ENCODE measurements at places on chromosomes 11 and 22. TPM values are rescaled to one million over a fixed set of nuclear protein-coding genes. Genes with fewer than 3 reads are reported as not detected.

DNA sequence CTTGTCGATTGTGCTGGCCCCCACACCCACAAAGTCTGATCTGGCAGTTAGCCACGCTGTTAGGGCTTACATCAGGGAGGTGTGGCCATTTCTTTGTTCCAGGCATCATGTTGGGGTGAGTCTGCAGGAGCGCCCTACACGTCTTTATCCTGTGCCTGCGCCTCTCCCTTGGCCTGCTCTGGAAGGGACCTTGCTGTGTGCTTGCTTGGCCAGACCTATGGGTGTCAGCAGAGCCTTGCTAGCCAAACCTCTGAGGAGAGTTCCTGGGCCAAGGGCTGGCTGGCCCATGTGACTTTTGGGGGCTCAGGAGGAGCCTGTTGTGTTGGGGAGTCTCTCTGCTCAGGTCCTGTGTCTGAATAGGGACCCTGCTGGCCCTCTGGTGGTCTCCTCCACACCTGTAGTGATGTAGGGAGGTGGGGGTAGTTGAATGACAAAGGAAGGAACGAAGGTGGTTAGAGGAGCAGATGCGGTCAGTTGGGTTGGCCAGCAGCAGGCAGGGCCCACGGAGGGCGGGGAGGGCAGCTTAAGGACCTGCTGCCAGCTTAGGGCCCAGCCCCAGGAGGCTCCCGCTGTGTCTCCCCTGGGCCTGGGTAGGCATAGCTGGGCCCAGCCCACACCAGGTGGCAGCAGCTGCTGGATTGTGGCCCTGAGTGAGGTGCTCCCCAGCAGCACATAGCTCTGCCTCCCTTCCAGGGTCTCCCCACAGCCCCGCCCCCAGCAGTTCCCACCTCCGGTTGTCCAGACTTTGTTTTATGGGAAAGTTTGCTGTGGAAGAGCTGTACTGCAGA is 7.9 kb downstream of the PPIL2 start:
- DNase-seq, result no peak

DNA sequence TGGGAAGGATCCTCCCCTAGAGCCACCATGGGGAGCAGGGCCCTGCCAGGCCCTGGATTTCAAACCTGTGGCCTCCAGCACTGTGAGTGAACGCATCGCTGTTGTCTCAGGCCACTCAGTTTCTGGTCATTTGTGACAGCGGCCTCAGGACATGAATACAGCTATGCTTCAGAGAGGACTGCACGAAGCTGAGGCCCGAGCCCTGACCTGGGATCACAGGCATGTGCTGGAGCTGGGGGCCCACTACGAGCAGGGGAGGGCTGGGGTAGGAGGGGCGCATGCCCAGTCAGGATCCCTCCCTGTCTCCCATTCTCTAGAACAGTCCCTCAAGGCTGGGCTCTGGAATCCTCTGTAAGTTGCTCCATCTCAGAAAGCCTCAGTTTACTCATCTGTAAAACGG is 242.1 kb downstream of the CTTN start:
- DNase-seq, result no peak

DNA sequence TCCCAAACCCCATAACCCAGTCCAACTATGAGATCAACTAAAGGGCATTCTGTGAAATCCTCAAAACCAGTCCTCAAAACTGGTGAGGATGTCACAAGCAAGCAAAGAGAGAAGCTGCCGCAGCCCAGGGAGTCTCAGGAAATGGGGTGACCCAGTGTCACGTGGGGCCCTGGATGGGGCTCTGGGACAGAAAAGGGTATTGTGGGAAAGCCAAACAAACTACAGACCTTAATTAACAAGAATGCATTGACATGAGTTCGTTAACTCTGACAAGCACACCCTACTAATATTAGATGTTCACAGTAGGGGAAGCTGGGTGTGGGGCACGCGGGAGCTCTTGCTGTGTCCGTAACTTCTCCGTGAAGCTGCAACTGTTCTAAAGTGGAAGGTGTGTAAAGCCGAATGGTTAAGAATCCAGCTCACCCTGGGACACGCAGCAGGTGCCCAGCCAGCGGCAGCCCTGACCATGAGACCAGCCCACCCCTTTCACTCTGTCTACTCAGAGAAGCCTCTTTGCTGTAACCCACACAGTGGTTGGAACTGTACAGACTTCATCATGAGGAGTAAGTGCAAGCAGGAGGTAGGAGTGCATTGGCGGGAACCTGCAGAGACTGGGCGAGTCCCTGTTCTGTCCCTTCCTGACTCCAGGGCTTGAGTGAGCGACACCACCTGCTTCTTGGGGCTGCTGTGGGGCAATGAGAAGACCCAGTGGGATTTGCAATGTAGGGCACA is 17.9 kb downstream of the LINC01488 start:
- DNase-seq, result no peak

- DNase-seq, result peak; percentile 75
Measured at GRCh38 chr22:20080445-20080775, 369 bp downstream of the DGCR8 start.

- DNase-seq, result peak; percentile 33
Measured at GRCh38 chr22:41048791-41049717, 43.3 kb upstream of the EP300 start.

GRCh38 chr22:28283068-28283654 is 364.1 kb upstream of the PITPNB start:
- DNase-seq, result no peak

GRCh38 chr11:111691741-111692140 is 74.4 kb downstream of the PPP2R1B start:
- no peak for DNase-seq

GRCh38 chr11:31712851-31713250 is 98.3 kb downstream of the PAX6 start:
- DNase-seq, result no peak

- no peak for DNase-seq
Measured at GRCh38 chr11:105763594-105763993, 153.7 kb downstream of the GRIA4 start.

GRCh38 chr11:65903068-65903481 is 2.9 kb upstream of the FOSL1 start:
- peak; percentile 100 for DNase-seq

DNA sequence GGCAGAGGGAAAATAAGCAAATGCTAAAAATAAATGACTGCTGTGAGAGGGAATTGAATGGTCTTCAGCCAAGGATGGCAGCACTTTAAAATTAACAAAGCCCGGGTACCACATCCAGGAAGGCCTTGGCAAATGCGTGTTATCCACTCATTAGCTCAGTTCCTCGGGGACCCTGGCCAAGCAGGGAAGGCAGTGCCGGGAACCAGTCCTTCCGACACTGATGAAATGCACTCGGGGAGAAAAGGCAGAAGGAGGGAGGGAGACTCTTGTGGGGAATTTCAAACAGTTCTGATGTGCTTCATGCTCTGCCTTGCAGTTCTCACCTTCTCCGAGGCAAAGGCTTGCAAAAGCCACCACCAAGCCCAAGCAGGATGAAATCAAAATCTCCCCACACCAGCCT is 38.3 kb downstream of the CLPB start:
- no peak for DNase-seq

GRCh38 chr11:116055064-116055463 is 550.8 kb upstream of the CADM1 start:
- no peak for DNase-seq

- DNase-seq, result no peak
Measured at GRCh38 chr11:17887779-17888178, 125.1 kb downstream of the SERGEF start.

- peak; percentile 33 for DNase-seq
Measured at GRCh38 chr11:96278039-96278897, 64.7 kb downstream of the MAML2 start.

DNA sequence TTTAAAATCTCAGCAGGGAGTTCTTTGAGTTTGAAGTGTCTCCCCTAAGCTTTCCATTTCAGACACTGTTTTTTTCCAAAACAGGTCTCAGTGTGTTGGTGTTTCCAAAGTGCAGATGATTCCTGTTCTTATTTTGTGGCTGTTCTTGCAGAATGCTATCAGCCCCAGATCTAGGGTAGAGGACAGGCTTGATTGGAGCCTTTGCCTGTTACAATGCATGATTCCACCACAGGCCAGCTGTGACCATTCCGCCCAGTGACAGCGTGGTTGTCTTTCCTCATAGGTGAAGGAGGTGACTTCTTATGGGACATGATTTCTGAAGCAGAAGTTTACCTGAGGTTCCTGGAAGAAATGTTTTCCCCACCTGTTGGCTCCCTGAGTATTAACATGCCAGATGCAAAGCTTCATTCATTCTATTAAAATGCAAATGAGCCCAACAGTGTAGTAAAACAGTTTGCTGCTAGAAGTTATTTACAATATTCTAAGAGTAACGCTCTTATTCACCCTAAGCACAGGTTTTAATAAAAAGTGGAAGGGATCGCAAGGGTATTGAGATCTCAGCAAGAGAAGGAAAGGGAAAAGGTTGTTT is 36.9 kb upstream of the BIRC3 start:
- DNase-seq, result no peak

GRCh38 chr22:44192098-44192815 is 11.5 kb downstream of the PARVG start:
- peak; percentile 23 for DNase-seq

DNA sequence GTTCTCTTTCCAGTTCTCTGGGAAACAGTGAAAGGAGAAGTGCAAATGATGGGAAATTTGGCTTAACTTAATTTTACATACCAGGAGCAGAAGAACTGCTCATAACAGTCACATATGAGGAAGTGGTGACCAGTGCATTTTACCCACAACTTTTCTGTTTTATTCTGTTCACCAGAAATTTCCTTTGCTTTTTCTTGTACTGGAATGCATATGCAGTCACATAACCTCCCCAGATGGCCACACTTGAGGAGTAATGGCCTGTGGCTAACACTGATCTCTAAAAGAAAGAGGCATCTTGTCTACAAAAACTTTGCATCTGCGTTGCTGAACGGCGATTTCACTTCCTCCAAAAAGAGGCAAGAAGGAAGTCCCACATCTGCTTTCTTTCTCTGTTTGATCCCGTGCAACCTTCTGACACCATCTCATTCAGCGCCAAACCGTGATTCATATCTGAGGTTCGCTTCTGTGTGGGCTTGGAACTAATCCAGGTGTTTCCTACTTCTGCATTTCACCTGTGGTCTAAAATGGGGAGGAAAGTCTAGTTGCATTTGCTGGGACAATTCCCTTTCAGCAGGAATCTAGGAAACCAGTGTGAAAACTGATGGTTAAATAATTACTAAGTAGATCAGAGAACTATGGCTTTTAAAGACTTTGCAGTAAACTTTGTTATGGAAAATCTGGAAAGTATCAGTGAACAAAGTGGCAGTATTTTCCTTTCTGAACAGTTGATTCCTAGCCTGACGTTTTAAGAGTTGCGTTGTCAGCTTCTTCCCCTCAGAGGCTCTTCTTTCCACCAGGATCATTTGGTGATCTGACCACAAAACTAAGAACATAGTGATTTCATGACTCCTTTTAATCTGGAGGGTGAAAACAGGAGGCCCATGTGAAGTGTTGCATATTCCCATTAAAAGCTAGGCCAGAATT is 4.2 kb upstream of the MPEG1 start:
- DNase-seq, result no peak

DNA sequence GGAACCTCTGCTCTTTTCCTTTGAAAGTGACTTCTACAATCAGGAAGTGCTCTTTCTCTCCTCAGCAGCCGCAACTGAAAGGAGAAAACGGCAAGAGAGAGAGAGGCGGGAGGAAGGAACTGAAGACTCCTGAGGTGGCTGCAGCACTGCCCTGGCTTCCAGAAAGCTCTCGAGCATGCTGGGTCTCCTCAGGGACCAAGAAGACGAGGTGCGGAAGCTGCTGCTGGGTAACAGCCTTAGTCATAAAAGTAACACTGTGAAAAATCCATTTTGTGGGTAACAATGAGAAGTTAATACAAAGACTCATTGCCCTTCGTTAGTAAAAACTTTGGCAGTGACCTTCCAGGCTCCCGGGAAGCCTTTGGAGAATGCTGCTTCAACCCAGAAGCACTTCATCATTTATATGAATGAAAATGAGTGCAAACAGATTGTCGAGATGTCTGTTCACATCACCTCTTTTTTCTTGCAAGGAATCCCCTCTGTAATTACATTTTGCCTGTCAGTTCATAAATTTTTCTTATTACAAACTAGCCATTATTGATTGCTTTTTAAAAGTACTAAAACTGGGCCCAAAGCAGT is 473.4 kb downstream of the SOX6 start:
- DNase-seq, result no peak

DNA sequence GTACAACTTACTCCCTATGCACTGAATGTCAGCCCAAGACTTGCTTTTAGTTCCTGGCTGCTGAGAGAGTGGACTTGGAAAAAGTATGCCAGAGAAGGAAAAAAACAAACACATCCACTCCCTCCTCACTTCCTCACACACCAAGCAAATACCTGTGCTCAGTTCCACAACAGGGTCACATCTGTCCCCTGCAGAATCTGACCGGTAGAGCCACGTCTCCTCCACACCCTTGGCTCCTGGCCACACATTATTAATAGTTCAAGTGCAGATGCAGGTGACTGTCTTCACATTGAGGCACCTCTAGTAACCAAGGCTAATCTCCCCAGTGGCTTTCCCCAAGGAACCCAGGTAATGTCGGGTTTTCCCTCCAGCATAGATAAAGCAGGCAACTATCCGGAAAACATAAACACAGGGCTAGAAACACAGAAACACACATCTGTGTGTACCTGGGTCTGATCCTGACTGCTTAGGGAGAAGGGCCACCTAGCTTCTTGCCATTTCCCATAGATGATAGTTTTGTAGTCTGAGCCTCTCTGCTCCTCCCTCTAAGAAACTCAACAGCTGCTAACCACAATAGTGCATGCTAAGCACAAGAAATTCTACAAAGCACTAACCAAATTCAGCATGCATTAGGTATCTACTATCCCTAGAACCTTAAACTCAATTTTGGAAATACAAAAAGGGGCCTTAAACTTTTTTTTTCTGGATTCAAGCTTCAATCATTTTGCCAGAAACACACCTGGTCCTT is 10.2 kb downstream of the SYTL2 start:
- DNase-seq, result no peak

DNA sequence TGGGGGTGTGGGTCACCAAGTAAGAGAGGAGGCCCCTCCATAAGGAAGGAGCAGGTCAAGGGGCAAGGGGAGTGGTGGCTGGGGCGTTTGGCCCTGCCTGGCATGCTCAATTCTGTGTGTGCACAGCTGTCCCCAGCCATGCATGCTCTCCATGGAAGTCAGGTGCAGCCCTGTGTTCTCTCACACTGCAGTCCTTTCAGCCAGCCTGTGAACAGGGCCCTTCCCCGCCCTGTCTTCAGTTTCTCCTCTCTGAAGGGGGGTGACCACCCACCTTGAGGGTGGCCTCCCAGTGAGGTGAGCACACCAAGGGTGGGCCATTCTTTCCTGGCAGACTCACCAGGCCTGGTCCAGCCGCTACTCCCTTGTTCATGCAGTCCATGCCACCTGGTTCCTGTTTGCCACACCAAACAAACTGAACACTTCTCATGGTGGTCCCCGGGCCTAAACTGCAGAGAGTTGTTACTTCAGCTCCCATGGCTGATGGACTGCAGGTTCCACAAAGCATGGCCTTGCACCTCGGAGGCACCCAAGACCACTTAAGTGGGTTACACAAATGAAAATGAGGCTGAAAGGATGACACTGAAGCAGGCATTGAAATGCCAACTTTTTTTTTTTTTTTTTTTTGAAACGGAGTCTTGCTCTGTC is 1.7 kb upstream of the CHCHD10 start:
- DNase-seq, result peak; percentile 99

- no peak for DNase-seq
Measured at GRCh38 chr22:46394622-46395021, 59.1 kb downstream of the TRMU start.

Gene TEAD1
- 123 TPM for total RNA-seq

Gene ANO5
- total RNA-seq, result not detected

Gene PHF21B
- total RNA-seq, result 1.3 TPM

Gene SLC37A2
- total RNA-seq, result 0.31 TPM
